ENCODE measurements at places on chromosomes 5 and 9. TPM values are rescaled to one million over a fixed set of nuclear protein-coding genes. Genes with fewer than 3 reads are reported as not detected.

KYAT1 gene
- 11.0 TPM for total RNA-seq

LECT2 gene
- not detected for total RNA-seq

DNA sequence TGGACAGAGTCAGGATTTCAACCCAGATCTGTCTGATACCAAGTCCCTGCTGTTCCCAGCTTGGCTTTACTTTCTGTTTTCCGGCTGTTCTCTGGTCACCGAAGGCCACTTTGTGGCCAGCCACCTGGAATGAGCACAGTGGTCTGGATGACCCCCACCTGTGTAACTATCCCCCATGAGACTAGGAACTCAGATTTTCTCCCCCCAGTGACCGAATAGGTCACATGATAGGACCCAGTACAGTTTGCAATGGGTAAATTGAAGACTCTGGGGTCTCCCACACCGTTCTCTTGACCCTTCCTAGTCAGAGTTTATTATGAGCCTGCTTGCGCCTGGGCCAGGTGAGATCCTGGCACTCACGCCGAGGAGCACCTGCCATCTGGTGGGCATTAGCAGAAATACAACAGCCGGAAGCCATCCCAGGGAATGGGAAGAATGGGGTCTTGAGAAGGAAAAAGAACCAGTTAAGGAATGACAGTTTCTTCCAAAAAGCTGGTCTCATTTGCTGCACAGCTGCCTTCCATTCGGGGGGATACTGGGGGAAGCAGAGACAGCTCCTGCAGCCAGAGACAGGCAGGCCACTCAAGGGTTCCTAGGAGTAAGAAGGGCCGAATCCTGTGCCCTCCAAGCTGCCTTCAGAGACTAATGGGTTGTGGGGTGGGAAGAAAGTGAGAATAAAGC lies 7.1 kb downstream of the PHYHD1 start:
- H3K27ac ChIP-seq: peak overlapping the region; percentile 66
- no peak for DNase-seq
- no peaks in the 10 kb centered on the region for H3K27me3 ChIP-seq

DNA sequence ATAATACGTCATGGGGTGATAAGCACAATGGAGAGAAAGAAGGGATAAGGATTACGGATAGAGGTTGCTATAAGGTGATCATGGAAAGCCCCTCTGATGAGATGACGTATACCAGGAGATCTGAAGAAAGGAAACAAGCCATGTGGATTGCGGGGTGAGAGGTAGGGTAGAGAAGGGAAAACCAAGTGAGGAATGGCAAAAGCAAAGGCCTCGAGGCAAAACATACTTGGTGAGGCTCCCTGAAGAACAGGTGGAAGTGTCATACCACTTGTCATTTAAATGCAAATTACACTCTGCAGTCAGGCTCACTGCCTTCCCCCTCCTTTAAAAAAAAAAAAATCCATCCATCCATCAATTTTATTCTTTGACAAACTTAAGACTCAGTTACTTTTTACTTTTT lies 420.8 kb downstream of the RAB3C start:
- H3K27me3 ChIP-seq: no peaks in the 10 kb centered on the region
- no peaks in the 10 kb centered on the region for H3K36me3 ChIP-seq
- DNase-seq: no peak

DNA sequence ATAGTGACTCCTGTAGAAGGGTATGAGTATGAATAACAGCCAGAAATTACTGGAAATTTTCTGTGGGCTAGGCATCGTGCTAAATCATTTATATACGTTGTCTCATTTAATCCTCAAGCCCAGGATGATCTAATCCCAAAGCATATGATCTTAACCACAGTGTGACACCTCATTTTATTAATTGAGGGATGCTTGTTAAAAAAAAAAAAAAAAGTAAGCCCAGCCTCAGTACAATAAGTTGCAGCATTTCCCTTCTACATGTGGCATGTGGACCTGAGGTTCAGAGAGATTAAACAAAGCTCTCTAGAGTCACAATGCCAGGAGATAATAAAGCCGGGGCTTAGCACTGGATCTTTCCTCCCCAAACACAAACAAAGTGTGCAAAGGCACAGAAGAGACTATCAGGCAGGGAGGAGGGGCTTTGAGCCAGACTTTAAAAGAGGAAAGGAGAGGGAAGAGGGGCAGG lies 49.5 kb downstream of the KLF4 start:
- no peaks in the 10 kb centered on the region for H3K36me3 ChIP-seq
- H3K27ac ChIP-seq: no peak overlapping the region
- no peak overlapping the region for H3K4me3 ChIP-seq
- H3K27me3 ChIP-seq: no peaks in the 10 kb centered on the region
- DNase-seq: no peak

- no peaks in the 10 kb centered on the region for H3K36me3 ChIP-seq
- H3K4me3 ChIP-seq: no peak overlapping the region
- H3K27ac ChIP-seq: no peak overlapping the region
These were observed 5.2 kb downstream of the CEMIP2 start for GRCh38 chr9:71762900-71763653.

All from vagina (tissue), 2 donors.